Endothelial cell of umbilical vein (primary cell): ENCODE measurements at places on chromosomes 2 and 18. TPM values are rescaled to one million over a fixed set of nuclear protein-coding genes. Genes with fewer than 3 reads are reported as not detected.

- H3K27ac ChIP-seq = no peak overlapping the region
- H3K4me1 ChIP-seq = no peaks in the 10 kb centered on the region
- H3K4me3 ChIP-seq = no peak overlapping the region
- DNase-seq = no peak
Measured at GRCh38 chr2:217732992-217733391, 269.8 kb downstream of the TNS1 start.

The CD207 gene
- not detected in 2 replicates for total RNA-seq

DNA sequence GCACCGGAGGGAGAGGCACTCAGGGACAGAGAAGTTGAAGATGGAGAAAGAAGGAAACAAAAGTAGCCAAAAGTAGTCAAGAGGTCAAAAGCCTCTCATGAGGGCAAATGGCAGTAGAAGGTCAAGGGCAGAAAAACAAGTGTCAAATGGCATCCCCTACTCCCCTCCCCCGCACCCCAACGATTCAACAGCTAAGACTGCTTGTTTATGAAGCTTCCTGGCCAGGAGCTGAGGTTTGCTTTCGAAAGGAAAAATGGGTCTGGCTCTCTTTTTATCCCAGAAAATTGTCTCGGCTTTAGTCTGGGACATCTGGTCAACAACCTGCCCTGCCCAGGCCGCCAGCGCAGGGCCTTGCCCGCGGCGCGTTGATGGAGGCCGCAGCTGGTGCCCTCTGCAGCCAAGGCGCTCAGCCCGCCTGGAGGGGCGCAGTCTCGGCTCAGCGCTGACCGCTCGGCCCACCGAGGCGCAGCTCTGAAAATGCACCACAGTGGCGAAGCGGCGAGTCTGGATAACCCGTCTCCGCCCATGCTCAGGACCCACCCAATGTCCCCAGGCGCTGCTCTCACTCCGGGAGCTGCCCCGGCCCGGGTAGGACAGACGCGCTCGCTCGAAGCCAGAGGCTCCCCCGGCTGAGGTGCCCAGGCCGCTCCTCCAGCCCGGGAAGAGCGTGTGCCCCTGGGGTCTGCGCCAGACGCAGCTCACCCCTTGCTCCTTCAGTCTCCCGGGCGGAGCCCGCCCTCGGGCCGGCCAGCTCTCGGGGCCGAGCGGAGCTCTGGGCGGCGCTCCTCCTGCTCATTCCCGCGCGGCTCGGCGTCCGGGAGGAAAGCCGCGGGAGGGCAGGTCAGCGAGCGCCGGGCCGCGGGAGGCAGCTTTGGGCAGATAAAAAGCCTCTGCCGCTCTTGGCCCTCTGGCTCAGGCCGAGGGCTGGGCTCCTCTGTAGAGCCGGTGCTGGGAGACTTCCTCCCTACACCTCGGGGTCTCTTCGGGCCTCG is 1.8 kb upstream of the TBR1 start:
- H3K4me1 ChIP-seq = peaks cover 12% of the 10 kb centered on the region
- DNase-seq = peak; percentile 44
- H3K4me3 ChIP-seq = peak overlapping the region; percentile 43
- H3K27ac ChIP-seq = no peak overlapping the region

DNA sequence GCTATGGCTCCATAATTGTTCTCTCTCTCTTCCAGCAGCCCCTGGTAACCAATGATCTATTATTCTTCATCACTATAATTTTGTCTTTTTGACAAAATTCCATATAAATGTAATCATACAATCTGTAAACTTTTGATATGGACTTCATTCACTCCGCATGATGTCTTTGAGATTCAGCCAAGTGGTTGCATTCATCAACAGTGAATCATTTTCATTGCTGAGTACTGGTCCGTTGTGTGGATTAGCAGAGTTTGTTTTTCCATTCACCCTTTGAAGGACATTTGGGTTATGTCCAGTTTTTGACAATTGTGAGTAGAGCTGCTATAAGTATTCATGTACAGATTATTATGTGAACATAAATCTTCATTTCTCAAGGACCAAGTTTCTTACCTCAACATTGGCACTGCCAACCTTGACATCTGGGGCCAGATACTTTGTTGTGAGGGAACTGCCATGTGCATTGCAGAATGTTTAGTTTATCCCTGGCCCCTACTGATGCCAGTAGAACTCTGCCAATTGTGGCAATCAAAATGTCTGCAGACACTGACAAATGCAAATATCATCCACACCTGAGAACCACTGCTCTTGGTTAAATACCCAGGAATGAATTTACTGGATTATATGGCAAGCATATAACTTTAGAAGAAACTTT is 48.4 kb upstream of the BCL2L11 start:
- peak overlapping the region; percentile 95 for H3K27ac ChIP-seq
- H3K36me3 ChIP-seq = no peaks in the 10 kb centered on the region
- peak; percentile 98 for DNase-seq

GRCh38 chr18:24677011-24677410 is 216.6 kb downstream of the HRH4 start:
- no peaks in the 10 kb centered on the region for H3K36me3 ChIP-seq
- H3K4me1 ChIP-seq = no peaks in the 10 kb centered on the region
- H3K27me3 ChIP-seq = peaks cover 10% of the 10 kb centered on the region
- no peak overlapping the region for H3K4me3 ChIP-seq
- no peak for DNase-seq
- H3K27ac ChIP-seq = no peak overlapping the region
